BJ (cell line): ENCODE measurements at places on chromosomes 12 and 14.

- no peak for DNase-seq
Measured at GRCh38 chr14:32898876-32899275, 39.8 kb upstream of the NPAS3 start.

DNA sequence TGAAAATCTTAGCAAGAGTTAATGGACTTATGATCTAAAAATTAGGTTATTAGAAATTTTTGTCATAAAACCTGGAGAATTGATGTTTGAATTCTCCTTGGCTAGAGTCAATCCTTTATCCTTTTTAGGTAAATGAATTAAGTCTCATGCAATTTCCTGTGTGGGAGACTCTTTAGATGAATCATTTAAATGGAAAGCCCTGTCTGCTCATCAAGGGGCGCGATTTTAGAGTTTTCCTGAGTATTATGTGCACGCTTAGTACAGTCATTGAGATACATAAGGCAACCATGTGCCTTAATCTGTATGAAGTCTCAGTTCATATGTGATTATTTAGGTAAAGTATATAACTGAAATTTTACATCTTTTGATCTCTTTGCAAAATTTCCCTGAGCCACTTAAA lies 974.7 kb downstream of the NRXN3 start:
- DNase-seq = no peak

GRCh38 chr14:54756656-54757392 lies 145.8 kb downstream of the GCH1 start:
- no peak for DNase-seq

GRCh38 chr12:85036234-85036707 lies at the start of the genes LRRIQ1 and TSPAN19:
LRRIQ1 (plus strand) TSS chr12:85036351; CDS start chr12:85038177, 1,826 bp downstream.
TSPAN19 (minus strand) TSS chr12:85036277; CDS start chr12:85029946, 6,331 bp downstream.
- DNase-seq = no peak

GRCh38 chr14:50038398-50039119 lies 77.8 kb downstream of the VCPKMT start:
- peak; percentile 92 for DNase-seq

GRCh38 chr12:74890237-74890599 lies 319.4 kb downstream of the KCNC2 start:
- peak; percentile 34 for DNase-seq

DNA sequence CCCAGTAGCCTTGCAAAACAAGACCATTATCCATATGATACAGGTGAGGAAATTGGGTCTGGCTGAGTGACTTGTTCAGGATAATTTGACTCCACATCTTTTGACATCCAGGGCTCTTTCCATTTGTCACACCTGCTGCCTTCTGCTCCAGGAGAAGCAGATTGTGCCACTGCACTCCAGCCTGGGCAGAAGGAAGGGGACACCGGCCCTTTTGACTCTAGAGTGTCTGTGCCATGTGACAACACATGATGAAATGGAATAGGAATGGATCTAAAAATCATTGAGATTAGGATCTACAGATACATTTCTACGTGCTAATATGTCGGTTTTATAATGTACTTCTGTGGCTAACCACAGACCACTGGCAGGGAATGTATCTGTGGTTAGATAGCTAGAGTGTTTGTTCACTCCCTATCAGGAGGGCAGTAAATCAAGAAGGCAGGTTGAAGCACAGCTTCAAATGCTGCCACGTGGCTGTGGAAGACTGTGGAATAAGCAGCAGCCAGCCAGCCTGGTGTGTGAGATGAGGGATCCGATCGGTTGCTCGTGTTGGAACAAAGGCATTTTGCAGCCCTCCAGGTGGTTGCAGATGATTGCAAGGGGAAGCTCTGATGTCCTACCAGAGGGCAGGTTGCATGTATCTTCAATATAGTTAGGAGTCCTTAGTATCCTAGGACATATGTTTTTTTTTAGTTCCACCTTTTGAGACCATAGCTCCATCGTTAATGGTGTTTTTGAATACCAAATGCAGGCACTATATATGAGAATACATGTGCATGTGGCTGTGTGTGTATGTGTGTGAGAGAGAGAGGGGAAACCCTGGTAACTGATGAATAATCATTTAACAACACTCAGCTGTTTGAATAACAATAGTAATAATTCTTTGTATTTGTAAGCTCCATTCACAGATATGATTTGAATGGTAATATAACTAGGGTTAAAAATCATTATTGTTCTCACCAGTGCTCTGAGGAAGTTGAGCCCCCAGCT lies 28.6 kb downstream of the EML1 start:
- DNase-seq = peak; percentile 72

DNA sequence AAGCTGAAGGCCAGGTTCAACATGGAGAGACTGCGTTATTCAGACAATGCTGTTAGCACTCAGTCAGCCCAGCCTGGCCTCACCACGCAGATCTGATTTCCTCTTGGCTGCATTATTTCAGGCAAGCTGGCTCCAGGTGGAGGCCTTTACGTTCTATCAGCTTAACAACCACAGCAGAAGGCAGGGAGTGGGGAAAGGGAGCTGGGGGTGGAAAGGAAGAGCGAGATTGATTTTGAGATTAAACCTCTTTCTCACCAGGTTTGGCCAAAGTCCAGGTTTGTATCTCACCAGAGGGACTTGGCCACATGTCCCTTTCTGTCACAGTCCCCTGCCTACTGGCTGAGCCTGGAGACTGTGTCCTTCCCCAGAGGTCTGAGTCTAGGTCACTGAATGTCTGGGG lies 543.7 kb upstream of the TMEM132C start:
- DNase-seq = no peak

- no peak for DNase-seq
Measured at GRCh38 chr14:99539491-99539890, 58.3 kb downstream of the CCNK start.
